ENCODE measurements at places on chromosomes 12 and 14. TPM values are rescaled to one million over a fixed set of nuclear protein-coding genes. Genes with fewer than 3 reads are reported as not detected.

The GARIN6 gene
- not detected for total RNA-seq

The EMC9 gene
- 20.5 TPM for total RNA-seq

GRCh38 chr12:91219511-91219910 is 36.9 kb upstream of the DCN start:
- peak; percentile 76 for DNase-seq

DNA sequence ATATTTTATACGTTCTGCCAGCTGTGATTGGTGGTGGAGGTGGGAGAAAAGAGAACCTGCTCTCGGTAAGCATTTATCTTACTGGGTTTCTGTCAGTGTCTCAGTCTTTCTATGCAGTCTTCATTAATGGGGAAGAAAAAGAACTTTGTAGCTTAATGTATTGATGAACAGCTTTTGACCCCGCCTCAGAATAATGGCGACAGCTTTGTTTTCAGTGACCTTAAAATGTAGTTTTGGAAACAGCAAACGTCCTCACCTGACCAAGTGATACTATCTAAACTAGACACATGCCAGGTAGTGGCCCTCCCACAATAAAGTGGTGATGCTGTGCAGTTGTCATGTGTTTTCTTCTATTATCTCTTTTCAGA is 1.4 kb downstream of the DACT1 start:
- no peak for DNase-seq

DNA sequence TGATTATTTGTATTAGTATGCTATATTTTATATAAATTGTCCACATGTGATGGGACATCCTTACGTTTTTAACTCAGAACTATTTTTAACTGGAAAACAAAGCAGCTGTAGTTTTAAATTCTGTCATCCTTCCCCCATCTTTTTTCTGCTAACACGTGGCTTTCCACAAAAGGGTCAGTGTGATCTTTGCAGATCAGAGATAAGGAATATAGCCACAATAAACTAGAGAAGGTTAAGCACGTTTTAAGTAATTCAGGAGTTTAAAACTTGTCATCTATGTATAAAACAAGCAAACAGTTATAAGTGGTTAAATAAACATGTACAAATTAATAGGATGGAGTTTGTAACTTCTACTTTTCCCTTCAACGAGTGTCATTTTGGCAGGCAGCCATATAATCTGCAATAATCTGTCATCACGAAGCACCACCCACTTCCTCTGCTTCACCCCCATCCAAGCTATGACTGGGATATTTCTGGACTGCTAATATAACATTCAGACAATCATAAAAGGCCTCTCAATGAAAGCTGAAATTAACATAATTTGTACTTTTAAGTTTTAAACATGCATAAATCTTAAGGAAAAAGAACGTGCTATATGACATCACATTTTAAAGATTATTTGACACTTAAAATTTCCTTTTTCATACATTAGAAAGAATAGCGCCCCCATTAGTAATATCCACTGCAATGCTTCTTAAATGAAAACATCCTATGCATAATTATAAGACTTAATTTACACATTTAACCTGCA is 15.3 kb downstream of the TAOK3 start:
- DNase-seq, result peak; percentile 54

The RNFT2 gene
- 3.0 TPM for total RNA-seq

DNA sequence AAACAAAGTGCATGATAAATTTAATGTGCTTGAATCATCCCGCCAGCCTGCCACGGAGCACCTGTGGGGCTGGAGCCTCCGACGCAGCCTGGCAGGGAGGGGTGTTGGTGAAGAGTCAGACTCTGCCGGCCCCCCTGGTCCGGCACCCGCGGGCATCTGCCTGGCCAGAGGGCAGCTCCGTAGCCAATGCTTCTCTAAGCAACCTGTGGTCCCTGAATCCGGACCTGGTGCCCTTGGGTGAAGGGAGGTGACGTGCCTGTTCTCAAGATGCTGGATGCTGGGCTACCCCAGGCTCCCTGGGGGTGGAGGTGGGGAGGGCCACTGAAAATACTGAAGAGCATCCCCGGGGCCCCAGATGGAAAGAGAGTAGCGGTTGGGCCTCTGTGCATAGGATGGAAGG is 158.6 kb upstream of the C14orf180 start:
- DNase-seq, result no peak

The TCL1B gene
- not detected for total RNA-seq

DNA sequence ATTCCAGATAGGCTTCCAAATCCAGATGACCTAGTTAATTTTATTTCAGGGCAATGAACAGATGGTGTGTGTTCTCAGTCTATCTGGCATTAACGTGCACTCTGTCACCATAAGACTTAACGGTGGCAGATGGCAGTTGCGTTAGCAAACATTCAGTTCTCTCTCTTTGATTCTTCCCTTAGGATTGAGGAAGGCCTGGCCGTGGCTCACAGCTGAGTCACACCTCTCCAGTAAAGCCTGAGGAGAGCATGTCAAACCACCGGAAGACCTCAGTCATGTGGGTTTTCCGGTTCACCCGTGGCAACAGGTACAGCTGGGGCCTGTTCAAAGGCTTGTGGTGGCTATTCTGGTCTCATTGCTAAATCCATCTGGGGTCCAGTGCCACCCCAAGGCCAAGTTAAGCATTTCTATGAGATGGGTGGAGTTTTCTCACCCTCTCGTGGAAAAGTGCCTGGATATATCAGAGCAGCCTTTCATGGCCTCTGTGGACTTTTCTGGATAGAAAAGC is 545.1 kb upstream of the ATP2B1 start:
- peak; percentile 97 for DNase-seq

GRCh38 chr12:57430931-57431566 is at the start of gene R3HDM2:
TSS of gene R3HDM2 (minus strand) at chr12:57431043. CDS start at chr12:57310428, 120,615 bp downstream.
- DNase-seq, result peak; percentile 93

DNA sequence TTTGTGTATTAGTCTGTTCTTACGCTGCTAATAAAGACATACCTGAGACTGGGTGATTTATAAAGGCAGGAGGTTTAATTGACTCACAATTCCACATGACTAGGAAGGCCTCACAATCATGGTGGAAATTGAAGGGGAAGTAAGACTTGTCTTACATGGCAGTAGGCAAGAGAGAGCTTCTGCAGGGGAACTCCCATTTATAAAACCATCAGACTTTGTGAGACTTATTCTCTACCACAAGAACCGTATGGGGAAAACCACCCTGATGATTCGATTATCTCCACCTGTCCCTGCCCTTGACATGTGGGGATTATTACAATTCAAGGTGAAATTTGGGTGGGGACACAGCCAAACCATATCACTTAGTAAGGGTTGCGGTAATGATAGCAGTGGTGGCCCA is 833.1 kb downstream of the FLRT2 start:
- DNase-seq, result no peak

DNA sequence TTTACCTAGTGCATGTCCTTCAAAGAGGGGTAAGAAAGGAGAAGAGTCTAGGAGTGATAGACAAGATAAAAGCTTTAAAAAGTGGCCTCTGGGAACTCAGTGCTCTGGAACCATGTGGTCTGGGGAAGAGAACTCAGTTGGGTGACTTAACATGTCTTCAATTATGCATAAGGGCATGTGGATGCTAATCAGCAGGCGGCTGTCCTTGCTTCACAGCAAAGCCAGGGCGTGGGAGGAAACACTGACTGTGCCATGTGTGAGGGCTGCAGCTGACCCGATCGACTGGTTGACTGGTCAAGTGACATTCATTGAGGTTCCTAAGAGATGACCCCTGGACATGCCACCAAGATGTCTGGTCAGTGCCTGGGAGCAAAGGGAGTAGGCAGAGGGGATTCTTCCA is 1053.8 kb downstream of the BCL11B start:
- no peak for DNase-seq

- DNase-seq, result no peak
Observed at GRCh38 chr14:68820999-68821683, 28.3 kb upstream of the ZFP36L1 start.

- no peak for DNase-seq
Observed at GRCh38 chr14:51041883-51042282, 53.0 kb downstream of the TRIM9 start.

DNA sequence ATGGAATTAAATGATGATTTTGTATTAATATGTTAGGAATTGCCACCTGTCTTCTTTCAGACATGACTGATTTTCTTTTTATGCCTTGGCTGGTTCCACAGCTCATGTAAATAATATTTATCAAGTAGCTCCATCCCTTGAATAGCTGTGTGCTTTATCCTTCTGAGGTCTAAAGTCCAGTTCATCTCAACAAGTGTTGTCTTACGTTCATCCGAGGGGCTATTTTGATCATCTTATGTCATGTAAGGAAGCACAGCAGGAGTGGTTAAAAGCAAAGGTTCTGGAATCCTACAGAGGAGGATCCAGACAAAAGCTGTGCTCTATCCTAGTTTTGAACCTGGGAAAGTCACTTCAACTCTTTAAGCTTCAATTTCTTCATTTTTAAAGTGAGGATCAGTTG is 123.7 kb upstream of the ATP2B1 start:
- no peak for DNase-seq

DNA sequence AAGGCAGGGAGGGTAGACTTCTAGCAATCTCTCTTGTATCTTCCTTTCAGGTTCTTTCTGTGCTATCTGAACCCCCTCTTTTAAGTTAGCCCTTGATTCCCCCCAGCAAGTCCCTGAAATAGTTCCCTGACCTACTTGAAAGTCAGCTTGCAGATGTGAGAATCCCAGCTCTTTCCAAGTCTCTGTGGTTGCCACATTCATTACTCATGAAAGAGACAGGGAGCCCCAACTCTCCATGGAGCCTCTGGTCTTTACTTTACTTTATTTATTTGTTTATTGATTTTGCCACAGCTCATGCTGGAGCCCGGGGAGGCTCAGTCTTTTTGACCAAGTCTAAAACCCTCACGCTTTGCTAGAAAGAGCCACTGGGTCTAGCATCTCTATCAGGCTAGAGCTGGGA is 193.6 kb upstream of the FAR2 start:
- no peak for DNase-seq

The SMCO2 gene
- 0.28 TPM for total RNA-seq

DNA sequence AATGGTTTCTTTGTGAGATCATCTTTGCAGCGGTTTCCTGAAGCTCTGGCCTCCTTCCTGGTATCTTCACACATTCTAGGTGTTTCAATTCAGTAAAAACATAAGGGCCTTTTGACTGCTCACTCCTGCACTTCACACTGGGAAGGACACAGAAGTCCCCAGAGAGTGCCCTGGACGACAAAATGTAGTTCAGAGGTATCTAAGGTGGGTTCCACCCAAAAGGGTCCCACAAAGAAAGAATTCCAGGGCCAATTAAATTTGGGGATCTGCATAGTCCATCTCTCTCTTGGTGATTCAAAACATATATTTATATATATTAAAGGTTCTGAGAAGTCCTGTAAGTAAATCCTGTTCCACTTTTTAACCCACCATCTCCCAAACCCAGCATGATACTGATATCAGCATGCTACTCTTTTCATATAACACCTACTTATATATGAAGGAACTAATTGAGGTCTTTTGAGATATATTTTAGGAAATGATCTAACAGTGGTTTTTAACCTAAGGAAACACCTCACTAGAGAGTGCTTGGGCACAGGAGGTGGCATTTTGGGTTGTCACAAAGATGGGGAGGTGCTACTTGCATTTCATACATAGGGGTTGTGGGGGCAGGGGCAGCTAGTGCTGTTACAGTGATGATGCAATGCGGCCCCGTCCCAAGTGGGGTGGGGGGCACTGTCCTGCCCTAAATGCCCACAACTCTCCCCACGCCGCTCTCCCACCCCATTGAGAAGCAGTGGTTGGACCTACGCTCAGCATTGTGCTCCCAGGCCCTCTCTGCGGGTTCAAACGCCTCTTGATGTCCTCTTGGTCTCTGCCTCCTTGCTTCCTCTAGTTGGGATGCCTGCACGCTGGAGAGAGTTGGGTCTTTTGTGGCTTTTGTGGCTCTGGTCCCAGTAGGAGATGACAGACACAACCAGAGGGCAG is 109.4 kb downstream of the ARF6 start:
- peak; percentile 32 for DNase-seq

DNA sequence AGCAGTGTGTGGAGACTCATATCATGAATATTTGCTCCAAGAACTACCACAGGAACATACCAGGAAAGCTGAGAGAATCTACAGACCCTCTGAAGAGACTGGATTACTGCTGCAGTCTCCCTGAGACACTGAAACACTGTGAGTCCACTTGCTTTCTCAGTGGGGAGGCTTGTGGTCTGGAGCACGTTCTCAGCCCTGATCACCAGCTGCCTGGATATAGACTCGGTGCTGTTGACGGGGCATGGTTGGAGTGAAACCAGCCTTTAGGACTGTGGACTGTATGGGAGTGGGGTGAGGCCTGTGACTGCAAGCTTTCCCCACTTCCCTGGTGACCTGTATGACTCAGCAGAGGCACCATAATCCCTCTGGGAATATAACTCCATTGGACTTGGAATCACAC is 525.8 kb upstream of the FBXO33 start:
- no peak for DNase-seq

- peak; percentile 69 for DNase-seq
Observed at GRCh38 chr12:79883216-79883615, 51.7 kb downstream of the PPP1R12A start.
